ENCODE measurements at places on chromosomes 13 and 19. TPM values are rescaled to one million over a fixed set of nuclear protein-coding genes. Genes with fewer than 3 reads are reported as not detected.

Gene S1PR4
- total RNA-seq, result 209 TPM

Gene SPRED3
- 1.2 TPM for total RNA-seq

Gene DLL3
- not detected for total RNA-seq

DNA sequence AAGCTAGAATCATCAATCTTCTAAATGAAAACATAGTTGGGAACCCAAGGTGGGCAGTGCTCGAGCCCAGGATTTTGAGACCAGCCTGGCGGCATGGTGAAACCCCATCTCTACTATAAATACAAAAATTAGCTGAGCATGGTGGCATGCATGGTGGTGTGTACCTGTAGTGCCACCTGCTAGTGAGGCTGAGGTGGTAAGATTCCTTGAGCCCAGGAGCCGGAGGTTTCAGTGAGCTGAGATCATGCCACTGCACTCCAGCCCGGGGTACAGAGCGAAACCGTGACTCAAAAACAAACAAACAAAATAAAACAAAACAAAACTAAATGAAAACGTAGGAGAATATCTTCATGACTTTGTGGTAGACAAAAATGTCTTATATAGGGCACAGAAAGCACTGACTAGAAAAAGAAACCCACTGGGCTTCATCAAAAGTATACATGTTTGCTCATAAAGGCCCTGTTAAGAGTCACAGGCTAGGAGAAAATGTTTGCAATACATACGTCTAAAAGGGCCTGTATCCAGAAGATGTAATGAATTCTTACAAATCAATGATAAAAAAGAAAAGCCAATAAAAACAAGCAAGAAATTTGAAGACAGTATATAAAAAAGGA, 353.6 kb downstream of the FGF9 start:
- no peaks in the 10 kb centered on the region for H3K36me3 ChIP-seq
- H3K27me3 ChIP-seq, result peaks cover 3% of the 10 kb centered on the region
- no peak overlapping the region for H3K27ac ChIP-seq
- no peaks in the 10 kb centered on the region for H3K4me1 ChIP-seq
- DNase-seq, result peak; percentile 30

- peaks cover 16% of the 10 kb centered on the region for H3K4me1 ChIP-seq
- H3K4me3 ChIP-seq, result peak overlapping the region; percentile 43
- no peaks in the 10 kb centered on the region for H3K27me3 ChIP-seq
- H3K36me3 ChIP-seq, result peaks cover 38% of the 10 kb centered on the region
- peak overlapping the region; percentile 83 for H3K27ac ChIP-seq
- no peak for DNase-seq
Measured at GRCh38 chr13:40798380-40798779, 9.0 kb downstream of the SLC25A15 start.

GRCh38 chr13:99352351-99353245, 45.4 kb upstream of the GPR183 start:
- H3K36me3 ChIP-seq, result peaks cover 79% of the 10 kb centered on the region
- peaks cover 79% of the 10 kb centered on the region for H3K4me1 ChIP-seq
- no peaks in the 10 kb centered on the region for H3K27me3 ChIP-seq
